Activated CD8-positive, alpha-beta memory T cell treated with anti-CD3 and anti-CD28 coated beads for 24 hours (primary cell): ENCODE measurements at places on chromosomes 6 and 20.
A peak's percentile ranks its signal among the peaks of the same experiment; 100 is the strongest.

DNA sequence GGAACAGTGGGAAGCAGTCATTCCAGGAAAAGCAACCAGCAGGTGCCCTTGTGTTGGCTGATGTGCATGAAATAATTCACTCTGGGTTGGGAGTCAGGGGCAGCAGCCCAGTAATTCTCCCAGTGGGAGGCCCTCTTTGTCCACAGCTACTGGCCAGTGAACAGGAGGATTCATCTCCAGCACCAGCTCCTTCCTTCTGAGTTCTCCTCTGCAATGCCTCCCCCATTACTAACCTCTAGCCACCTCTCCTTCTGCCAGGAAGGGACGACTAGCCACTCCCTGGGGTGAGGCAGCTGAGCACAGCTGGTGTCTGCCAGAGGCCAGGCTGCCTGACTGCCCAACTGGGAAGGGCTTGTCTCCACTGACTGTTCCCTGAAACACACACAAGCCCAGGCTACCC is 12.5 kb upstream of the R3HDML start:
- no peak for DNase-seq

GRCh38 chr6:18260448-18261106 is 3.8 kb downstream of the DEK start:
- DNase-seq, result no peak

GRCh38 chr20:801678-802077 is 31.8 kb upstream of the FAM110A start:
- DNase-seq, result no peak

DNA sequence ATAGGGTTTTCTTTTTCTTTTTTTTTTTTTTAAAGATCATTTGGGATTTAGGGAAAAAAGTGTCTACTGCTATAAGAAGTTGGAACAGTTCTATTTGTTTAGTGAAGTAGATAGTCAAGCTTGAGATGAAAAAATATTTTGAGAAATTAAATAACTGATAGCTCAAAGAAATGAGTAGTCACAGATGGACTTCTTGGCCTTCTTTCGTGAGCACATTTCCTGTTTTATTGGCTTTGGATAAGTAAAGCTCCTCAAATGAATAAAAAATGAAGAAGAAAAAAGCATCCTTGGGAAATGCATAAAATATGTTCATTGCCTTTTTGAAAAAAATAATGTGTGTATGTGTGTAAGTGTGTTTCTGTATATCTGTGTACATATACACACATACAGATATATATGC is 515.9 kb downstream of the GRIK2 start:
- DNase-seq, result no peak

DNA sequence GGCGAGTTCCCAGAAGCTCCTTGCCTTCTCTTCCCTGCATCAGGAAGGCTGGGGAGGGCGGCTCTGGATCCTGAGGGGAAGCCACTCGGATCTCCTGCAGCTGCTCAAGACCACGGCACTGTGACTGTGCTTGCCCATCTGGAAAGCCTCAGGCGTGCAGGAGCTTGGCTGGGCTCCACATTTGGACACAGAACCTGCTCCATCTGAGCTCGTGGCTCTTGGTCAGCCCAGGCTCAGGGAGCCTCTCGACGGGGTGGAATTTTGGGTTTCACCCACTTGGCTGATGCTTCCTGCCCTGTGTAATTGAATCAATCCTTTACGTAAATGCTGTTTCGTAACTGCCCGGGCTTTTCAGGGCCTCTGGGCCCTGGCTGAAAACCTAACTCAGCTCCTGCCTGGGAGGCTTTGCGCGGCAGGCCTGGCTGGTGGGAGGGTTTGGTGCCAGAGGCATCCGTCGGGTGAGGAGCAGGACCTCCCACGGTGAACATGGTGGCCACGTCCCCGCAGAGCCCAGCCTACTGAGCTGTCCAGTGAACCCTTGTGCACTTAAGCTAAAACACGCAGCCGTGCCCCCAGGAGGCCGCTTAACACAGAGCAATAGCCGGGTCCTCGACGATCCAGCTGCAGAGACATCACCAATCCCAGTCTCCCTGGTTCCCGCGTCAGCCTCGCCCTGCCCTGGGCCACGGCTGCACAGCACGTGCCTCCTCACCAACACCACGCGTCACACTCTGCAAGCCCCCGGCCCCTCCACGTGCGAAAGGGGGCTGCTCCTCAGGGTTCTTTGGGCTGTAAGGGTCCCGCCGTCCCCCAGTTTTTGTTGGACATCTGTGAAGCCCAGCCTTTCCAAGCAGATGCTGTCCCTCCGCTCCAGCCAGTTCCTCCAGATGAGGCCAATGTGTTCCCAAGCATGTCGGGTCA is 241.0 kb downstream of the DLL1 start:
- DNase-seq, result no peak

DNA sequence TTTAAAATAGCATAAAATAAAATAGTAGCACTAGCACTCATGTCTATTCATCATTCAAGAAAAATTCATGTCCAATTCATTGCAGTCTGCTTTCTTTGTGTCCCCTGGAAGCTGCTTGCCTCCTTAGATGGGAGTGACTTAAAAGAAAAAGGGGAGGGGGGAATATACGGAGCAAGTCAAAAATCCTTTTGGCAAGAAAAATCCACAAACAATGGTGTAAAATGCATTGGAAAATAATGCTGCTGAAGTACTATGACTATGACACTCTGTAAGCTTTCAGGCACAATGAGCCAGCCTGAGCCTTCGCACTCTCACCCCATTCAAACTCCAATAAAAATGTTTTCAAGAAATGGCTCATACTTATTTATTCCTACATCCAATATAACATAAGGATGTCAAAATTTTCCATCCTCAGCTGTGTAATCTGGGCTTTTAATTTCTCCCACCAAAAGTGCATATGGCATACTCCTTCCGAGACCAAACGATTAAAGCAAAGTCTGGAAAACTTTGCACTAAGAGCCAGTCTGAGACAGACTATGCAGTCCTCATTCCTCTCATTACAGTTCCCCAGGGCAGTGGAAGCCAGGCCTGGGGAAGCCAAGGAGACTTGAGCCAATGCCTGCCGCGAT is 790 bp downstream of the NEDD9 start:
- DNase-seq, result no peak

- DNase-seq, result no peak
Measured at GRCh38 chr6:154233383-154233782, 123.2 kb downstream of the IPCEF1 start.

DNA sequence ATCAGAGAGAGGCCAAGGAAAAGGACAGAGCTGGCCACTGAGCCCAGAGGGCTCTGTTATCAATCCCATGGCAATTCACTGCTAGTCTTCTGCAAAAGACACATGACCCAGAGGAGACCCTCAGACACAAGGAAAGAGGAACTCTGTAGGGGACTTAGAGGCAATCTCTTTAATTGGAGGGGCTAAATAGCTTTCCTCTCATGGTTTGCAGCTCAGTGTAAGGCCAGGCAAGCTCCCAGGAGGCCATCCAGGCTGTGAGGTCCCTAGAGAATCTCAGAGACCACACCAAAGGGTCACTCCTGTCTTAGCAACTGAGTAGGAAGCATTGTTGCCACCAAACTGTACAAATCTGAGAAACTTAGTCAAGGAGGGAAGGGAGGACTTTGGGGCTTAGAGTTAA is 10.0 kb upstream of the HLA-DOA start:
- DNase-seq, result no peak

GRCh38 chr6:116060572-116061283 is at the start of gene FRK:
FRK (minus strand) TSS chr6:116060891; CDS start chr6:116060311, 580 bp downstream.
- DNase-seq, result no peak

DNA sequence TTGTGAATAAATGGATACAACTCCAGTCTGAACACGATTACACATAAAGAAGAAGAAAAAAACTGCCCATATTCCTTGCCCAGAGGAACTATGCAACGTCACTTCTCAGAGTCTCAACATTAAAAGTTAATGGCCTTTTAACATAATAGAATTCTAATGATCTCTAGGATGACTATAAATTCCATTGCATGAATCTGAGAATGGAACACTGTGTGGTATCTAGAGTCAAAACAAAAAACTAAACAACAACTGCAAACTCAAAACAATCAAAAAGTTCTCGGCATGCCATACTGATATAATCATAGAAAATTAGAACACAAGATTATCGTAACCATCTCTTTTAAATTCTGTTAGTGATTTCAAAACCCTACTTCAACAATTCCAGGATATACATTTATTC is 283.6 kb downstream of the RNGTT start:
- DNase-seq, result no peak

DNA sequence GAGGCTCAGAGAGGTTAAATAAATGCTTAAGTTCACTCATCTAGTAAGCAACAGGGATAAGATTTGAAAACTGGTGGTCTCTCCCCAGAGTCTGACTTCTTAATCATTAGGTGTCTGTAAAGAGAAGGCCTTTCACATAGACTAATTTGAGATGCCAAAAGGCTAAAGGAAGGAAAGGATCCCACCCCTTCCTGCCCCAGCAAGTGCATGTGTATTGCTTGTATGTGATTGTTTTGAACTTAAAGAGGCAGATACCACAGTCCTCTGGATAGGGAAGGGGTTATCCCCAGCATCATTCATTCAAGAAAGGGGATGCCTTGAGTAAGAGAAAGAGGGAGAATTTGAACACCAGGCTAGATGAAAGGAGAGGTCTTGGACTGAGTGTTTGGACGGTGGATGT is 192.0 kb downstream of the OGFRL1 start:
- no peak for DNase-seq

DNA sequence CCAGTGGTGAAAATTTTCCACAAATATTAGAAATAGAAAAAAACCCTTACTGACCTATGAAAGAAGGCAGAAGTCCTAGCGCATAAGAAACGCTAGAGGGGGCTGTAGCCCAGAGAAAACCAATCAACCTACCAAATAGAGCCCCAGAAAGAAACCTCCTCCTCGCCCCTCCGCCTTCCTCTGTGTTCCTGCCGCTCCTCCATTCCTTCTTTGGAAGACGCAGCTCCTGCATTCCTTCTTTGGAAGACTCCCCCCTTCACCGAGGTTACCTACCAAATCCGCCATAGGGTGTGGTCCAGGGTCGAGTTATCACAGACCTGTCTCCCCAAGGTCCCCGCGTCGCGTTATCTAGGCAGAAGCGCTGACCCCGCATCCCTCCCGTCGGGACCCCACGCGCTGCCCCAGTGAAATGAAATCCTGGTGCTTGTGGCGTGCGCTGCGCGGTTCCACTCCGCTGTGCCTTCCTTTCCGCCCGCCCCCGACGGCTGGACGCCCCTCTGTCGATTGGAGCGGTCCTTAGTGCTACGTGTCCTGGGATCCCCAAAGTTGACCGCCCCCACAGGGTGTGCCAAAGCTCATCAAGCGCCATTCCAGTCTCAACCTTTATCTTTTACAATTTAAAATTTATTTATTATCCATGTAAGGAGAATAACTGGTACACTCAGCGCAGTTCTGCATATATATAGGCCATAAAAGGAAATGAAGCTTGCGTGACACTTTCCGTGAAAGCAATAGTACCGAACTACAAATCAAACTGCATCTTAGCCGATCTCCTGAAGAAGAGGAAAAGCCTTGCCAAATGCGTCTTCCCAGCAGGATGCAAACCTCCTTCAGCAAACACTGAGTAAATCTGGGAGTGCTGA is 13.0 kb downstream of the RPP21 start:
- DNase-seq, result peak; percentile 75

GRCh38 chr6:11367638-11368199 is 135.3 kb upstream of the NEDD9 start:
- DNase-seq, result no peak

- DNase-seq, result no peak
Measured at GRCh38 chr20:57505979-57506378, 19.0 kb downstream of the CTCFL start.

- DNase-seq, result no peak
Measured at GRCh38 chr6:110083875-110084585, 95.4 kb downstream of the WASF1 start.

DNA sequence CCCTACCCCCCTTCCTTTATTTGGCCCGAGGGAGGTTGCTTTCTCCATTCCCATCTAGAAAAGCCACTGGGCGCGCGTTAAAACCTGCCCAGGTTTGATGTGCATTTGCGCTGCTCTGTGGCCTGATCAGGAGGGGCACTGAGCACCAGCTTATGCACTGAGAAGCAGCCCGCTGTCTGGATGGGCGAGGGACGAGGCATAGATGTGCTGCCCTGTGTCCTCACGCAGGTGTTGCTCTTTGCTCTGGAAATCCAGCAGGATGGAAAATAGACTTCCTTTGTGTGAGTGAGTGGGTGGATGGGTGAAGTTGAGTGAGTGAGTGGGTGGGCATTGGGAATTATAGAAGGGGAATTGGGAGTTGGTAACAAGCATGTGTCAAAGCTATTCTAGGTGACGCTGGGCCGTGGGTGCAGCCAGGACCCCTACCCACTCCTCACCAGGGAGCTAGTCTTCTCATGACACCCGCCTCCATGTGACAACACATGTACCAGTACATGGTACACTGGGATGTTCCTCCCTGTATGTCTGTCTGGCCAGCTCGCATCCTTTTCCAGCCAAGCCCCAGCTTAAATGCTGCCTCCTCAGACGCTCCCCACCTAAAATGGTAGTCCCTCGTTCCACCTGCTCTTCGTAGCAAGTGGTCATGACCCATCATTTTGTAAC is 162.6 kb downstream of the DTNBP1 start:
- no peak for DNase-seq

DNA sequence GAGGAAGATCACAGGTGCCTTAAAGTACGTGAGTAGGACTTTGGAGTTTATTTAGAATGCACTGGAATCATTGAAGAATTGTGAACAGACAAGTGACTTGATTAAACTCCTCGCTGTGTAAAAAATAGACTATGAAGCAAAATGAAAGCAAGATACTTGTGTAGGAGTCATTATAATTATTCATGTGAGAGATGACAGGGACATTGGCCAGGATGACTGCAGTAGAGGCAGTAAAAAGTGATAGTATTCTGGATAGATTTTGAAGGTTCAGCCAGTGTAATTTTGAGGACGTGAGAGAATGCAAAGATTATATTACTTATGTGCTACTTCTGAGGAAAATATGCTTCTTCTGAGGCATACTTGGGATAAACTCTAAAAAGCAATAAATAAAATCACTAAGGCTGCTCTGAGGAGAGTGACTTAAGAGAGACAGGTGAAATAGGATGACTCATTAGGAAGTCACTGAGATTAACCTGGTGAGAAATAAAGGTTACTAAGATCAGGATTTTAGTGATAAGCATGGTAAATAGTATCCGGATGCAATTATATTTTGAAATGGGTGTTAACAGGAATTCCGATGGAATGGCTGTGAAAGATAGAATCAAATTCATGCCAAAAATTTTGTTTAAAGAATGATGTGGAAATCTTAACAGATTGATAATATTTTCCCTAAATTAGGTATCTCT is 202.0 kb downstream of the CENPW start:
- no peak for DNase-seq

DNA sequence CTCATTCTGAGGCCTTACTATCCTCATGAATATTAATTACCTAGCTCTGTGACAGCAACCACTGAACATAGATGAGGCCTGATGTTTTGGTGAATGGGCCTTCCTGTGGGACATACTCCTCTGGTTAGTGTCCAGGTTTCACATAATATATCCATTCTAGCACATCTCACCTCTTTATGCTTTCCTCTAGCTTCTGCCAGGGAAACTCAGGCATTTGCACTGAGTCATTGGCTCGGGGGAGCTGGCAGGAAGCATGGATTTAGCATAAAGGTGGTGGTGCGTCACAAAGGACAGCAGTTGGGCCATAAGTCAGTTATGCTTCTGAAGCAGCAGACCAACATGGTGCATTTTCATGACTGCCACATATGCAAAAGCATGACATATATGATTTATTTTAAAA is 37.5 kb upstream of the TMEM170B start:
- DNase-seq, result no peak
